ENCODE measurements at places on chromosomes 6 and 20.

GRCh38 chr6:33209856-33210255 lies 1.6 kb downstream of the RING1 start:
- no peak for DNase-seq

- DNase-seq = no peak
These were observed 39.8 kb upstream of the MCM9 start for GRCh38 chr6:118974790-118975189.

- no peak for DNase-seq
These were observed 114.5 kb upstream of the SCGN start for GRCh38 chr6:25537349-25538018.

- DNase-seq = peak; percentile 61
These were observed 28.8 kb upstream of the TLDC2 start for GRCh38 chr20:36847009-36847709.

- DNase-seq = peak; percentile 68
These were observed 52.6 kb upstream of the NAA20 start for GRCh38 chr20:19964289-19965265.
